Thyroid gland (tissue), 4 donors: ENCODE measurements at places on chromosomes 2 and 18. TPM values are rescaled to one million over a fixed set of nuclear protein-coding genes. Genes with fewer than 3 reads are reported as not detected.
A peak's percentile ranks its signal among the peaks of the same experiment; 100 is the strongest.

DNA sequence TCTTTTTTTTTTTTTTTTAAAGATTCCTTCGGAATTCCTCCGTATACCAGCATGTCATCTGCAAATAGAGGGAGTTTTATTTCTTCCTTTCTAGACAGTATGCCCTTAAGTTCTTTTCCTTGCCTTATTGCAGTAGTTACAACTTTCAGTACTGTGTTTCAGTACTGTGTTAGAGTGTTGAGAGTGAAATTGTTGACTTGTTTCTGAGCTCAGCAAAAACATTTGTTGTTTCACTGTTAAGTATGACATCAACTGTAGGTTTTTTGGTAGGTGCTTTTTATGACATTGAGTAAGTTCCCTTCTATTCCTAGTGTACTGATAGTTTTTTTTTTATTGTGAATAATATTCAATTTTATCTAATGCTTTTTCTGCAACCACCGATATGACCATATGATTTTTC, 43.9 kb downstream of the ACVR2A start:
- DNase-seq, result no peak

GRCh38 chr18:37305066-37305465, 260.5 kb downstream of the CELF4 start:
- no peak for DNase-seq

GRCh38 chr2:28981016-28981441, at the start of gene TOGARAM2:
TSS of gene TOGARAM2 (plus strand) at chr2:28981298. CDS start at chr2:28994835, 13,537 bp downstream.
- DNase-seq, result peak; percentile 80

DNA sequence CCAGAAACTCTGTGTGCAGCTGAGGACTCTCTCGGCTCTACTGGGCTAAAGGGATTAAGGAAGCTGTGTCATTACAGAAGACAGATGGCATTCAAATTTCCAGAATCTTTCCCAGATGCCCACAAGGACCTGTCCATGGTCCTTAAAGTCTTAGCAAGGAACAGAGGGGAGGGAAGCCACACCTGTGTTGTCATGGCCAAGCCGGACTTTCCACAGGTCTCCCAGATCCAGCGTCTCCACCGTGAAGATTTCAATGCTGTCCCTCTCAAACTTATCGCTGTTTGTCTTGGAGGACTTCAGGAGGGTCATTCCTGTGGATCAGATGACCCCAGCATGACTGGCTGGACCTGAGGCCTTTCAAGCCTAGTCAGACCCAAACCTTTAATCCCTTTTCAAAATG, 114.5 kb downstream of the LOXHD1 start:
- DNase-seq, result no peak

- peak; percentile 28 for DNase-seq
Observed at GRCh38 chr18:51537487-51537886, 340.0 kb upstream of the MEX3C start.

DNA sequence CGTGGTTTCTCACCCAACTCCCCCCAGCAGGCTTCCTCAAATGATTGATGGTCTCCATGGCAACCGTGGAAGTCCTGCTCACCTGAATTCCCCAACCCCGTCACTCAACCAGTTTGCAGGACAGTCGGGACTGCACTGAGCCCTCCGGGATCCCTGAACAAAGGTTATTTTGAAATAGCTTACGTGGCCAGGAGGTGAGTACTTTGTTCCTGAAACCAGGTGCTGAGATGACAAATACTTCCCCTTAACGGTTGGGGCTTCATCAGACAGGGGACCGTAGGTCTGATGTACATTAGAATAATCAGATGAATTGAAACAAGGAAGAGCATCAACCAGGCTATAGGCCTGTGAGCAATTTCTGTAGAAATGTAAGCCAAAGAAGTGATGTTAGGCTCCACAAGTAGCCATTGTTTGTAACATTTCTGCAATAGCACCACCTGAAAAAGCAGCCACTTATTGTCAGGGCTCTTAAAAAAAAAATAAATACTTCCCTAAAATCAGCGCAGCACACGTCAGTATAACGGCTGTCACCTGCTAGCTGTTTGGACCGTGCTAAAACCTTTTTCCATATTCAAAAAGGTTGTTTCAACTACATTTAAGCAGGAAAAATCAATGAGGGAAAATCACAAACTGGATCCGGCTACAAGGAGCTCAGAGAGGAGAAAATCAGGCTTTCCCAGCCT, 206.4 kb upstream of the ID2 start:
- DNase-seq, result no peak

Gene FABP1
- total RNA-seq, result not detected

DNA sequence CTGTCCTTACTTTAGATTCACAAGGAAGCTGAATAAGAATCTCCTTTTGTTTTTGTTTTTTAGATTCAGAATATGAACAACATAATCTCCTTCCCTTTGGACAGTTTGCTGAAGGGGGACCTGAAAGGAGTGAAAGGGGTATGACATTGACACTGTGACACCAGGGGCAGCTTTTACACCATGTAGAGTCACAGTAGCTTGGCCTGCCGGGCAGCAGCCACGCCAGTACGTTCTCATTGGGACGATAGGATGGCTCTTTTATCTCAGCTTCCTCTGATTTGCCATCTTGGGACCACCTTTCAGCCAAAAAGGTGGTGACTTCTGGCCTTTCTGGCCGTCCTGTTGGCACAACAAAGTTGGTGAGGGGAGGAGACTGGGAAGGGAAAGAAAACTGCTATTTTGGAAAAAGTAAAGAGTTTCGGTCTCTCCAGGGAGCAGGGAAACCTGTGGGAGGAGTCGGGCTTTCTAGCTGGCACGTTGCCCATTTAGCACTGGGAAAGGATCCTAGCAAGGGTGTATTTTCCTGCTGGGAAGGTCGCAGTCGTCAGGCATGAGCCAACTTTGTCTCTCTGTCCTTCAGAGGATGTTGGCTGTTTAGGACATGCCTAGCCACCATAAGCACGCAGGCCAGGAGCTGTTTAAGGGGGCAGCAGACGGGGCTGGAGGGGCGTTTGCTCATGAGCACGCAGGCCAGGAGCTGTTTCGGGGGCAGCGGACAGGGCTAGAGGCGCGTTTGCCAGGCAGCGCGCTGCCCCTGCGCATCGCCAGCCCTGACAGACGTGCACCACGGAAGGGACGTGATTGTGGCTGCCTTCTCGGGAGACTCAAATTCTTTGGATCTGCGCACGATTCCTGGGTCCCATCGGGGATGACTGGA, 104.6 kb downstream of the ITGB1BP1 start:
- DNase-seq, result peak; percentile 55

DNA sequence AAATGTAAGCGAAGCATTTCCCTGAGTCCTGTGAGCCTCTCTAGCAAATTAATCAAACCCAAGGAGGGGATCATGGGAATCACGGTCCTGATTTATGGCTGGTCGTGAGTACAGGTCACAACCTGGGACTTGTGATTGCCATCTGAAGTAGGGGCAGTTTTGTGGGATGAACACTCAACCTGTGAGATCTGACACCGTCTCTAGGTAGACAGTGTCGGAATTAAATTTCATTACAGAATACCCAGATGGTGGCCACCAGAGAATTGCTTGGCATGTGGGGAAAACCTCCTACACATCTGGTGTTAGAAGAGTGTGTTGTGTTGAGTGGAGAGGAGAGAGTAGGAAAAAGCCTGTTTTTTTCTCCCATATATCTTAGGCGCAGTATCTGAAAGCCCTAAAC, 12.5 kb downstream of the CAPN14 start:
- no peak for DNase-seq

Gene TMEM200C
- total RNA-seq, result not detected

DNA sequence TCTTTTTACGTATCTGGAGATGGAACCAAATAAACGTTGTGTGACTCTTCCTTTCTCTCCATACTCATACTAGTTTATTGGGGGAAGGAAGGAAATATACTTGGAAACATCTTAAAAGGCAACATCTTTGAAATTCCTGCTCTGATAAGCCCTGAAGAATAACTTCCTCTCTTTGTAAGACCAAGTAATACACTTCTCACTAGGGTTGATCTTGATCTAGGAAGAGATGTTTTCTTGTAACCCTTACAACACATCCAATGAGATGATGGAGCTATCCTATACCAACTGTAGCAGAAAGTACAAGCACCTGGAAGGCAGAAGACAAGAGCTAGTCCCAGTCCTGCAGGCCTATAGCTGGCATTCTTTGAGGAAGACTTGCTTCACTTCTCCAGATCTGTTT, 2.0 kb downstream of the ANKRD44 start:
- no peak for DNase-seq

DNA sequence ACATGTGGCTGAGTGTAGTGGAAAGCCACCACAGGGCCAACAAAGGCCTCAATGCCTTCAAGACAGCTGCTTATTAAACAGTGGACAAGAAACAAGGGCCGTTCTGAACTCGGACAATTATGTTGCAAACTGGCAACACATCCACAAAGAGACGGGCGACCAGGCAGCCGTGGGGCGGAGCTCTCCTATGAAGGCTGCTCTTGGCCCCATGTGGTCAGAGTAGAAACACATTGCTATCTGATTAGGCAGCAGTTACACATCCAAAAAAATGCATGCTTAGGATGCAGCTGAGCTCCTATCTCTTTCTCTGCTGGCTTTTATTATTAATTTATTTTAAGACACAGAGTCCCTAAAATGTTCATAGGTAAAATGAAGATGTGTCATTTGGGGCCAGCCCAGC, 163.4 kb downstream of the TMEM163 start:
- DNase-seq, result no peak

DNA sequence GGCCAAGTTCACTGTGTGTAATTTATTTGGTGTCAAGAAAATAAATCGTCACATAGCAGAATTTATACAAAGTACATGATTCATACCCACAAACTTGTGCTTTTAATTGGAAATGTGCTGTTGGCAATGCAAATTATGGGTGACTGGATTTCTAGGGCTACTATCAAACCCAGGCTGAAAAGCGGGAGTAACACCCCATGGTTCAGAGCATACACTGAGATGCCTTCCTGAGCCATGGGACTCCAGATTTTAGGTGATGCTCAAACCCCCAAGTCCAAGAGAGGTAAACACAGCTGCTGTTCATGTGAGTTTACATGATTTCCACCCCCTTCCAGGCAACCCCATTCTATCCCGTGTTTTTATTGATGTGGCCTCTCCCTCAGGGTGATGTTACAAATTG, 565.9 kb upstream of the ID2 start:
- DNase-seq, result no peak

DNA sequence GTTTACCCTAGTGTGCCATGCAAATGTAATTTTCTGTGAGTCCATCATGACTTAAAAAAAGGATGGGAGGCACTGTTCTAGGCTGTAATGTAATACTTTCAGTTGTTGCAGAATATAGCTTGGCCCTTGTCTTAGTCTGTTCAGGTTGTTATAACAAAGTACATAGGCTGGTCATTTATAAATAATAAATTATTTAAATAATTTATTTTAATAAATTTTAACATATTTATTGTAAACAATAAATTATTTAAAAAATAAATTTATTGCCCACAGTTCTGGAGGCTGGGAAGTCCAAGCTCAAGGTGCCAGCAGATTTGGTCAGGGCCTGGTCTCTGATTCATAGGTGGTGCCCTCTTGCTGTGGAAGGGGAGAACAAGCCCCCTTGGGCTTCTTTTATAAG, 35.2 kb downstream of the RAPGEF4 start:
- DNase-seq, result no peak

DNA sequence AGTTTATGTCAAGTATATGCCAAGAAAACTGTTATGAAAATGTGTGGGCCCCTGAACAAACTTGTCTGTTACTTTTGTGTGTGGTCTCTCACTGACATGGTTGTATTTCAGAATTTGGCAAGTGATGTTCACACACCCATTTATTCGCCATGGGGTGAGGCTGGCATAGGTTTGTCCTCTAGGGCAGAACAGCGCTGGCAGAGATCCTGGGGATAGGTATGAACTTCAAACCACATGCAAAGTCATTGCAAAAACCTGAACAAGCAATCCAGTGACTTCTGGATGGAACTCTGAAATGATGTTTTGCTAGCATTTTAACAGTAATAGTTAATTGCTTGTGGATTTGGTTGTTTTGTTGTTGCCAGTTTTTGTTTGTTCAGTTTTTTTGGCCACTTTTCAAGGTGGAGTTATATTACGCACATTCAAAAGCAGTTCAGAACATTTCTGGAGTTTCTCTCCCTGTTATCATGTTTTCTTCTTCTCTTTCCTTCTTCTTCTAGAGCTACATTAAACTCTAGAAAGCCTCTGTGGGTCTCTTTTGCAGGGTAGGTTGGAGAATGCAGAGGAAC, 78.5 kb downstream of the MDH1 start:
- no peak for DNase-seq

DNA sequence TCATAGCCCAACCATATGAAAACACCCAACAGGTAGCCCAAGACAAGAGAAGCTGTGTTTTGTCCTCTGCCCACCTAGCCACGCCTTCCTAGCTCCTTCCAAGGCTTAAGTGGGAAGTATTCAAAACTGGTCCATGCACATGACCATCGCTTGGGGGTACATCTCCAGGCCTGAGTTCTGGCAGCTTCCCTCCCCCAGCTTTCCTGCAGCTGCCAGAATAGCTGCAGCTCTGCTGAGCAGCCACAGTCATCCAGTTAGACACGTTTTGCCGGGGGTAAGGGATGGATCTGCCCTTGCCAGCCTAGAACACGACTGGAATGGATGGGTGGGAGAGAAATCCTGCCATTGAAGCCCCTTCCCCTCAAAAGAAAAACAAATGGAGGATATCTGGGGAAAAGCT, 166.8 kb downstream of the NRP2 start:
- no peak for DNase-seq

Gene POTEC
- 0.11 TPM for total RNA-seq

GRCh38 chr2:44952143-44952805, 10.8 kb downstream of the SIX3 start:
- DNase-seq, result no peak

- DNase-seq, result no peak
Observed at GRCh38 chr2:207513551-207514257, 16.1 kb upstream of the CREB1 start.

DNA sequence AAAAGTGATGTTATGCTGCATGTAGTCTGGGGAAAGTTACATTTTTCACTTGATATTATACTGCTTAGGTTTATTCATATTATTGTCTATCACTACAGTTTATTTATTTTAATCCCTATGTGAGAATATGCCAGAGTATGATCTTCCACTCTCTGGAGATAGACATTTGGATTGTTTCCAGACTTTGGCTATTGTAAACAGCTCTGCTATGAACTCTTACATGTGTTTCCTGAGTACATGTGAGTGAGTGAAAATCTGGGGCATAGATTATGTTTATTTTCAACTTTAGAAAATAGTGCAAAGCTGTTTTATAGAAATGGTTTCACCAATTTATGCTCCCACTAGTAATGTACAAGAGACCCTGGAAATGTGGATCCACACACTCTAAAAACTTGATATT, 49.0 kb upstream of the EPAS1 start:
- DNase-seq, result no peak

DNA sequence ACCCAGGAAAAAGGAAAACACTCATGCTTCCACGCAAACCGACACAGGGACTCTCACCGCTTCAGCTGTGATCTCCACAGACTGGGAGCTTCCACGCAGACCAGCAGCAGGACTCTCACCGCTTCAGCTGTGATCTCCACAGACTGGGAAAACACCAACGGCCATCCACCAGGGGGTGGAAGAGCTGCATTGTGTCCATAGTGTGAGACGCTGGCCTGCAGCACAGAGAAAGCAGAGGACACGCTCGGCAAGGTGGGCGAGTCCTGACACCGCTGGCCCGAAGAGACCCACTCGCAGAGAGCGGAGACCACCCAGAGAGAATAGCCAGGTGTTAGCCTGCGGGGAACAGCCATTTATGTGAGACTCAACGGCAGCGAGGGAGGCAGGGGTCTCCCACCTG, 42.5 kb upstream of the NFATC1 start:
- no peak for DNase-seq

- no peak for DNase-seq
Observed at GRCh38 chr2:71776227-71776626, 322.9 kb downstream of the DYSF start.
